ENCODE measurements at places on chromosomes 6 and 20.

- no peak for DNase-seq
These were observed 40.1 kb downstream of the DACT2 start for GRCh38 chr6:168279403-168279935.

DNA sequence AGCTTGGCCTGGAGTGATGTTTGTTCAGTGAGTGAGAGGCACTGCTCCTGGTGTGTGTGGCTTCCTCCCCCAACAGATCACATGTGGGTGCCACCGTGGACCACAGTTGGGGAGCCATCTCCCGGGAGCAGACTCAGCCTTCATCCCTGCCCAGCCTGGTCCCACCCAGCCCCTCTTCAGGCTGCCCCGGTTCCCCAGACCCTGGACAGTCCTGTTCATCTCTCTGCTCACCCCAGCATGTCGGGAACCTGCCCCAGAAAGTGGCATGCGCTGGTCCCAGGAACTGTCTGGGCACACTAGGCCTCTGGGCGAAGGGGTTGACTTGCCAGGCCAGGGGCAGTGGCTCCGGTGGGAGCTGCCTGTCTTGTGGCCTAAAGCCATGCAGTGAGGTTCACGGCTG lies 21.5 kb upstream of the PPP1R3G start:
- DNase-seq: no peak

DNA sequence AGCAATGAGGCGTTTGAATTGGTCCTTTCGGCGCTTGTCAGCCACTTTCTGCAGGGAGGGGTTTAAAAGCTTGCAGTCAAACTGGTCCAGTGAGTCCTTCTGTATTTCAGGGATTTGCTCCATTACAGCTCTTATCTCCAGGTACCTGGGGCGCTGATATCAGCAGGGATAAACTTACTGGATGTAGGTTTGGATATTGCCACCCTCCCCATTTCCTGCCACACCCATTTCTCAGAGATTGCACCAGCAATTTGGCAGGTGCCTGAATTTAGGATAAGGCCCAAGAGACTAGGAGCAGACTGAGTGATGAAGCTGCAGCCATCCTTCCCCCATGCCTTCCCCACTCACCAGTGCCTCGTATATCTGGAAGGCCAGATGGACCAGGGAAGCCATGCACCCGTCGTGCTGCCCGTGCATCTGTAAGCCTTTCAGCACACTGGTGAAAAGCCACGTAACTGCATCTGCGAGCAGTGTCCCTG lies 7.6 kb downstream of the POLR1C start:
- no peak for DNase-seq

DNA sequence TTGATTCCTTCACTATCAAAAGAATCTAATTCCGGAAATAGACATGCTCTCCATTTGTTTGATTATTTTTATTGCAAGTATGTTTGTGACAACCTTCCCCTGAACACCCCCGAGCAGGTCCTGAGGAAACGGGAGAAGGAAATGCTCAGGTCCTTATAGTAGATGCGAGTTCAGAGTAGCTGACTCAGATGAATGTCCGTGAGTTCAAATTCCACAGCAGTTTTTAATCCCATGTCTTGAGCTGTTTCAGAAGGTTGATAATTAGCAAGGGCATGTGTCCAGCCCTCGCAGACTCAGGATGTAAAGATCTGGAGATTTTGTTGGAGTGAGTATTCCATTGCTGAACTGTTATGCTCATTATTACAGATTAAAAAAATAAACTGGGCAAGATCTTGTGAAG lies 169.3 kb downstream of the BCAS1 start:
- no peak for DNase-seq

DNA sequence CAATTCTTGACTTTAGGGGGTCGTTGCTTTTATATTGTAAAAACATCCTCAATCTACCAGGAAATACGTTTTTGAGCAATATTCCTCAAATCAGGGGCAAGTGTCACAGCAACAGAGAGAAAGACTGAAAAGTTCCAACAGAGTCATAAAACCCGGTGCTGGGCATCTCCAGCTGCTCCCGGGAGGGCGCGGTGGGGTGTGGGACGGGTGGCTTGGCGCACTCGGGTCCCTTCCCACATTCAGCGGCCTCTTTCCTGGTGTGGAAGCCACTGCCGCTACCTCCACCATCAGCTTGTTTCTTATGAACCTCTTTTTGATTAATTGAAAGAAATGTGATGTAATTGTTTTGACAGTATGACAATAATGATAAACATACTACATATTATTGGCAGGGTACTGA lies 98.2 kb downstream of the IRF4 start:
- no peak for DNase-seq

GRCh38 chr6:159094444-159095252 lies 49.9 kb upstream of the TAGAP start:
- DNase-seq: peak; percentile 70
